ENCODE measurements at places on chromosomes 11 and 22. TPM values are rescaled to one million over a fixed set of nuclear protein-coding genes. Genes with fewer than 3 reads are reported as not detected.

The STARD10 gene
- total RNA-seq: 34.5 TPM

The LRRC74B gene
- total RNA-seq: not detected

The ANGPTL5 gene
- total RNA-seq: not detected

The P2RY6 gene
- 0.32 TPM for total RNA-seq

The LINC01488 gene
- total RNA-seq: not detected

The MOGAT2 gene
- not detected for total RNA-seq

The LSP1 gene
- not detected for total RNA-seq
